ENCODE measurements at places on chromosomes 3 and 15.

DNA sequence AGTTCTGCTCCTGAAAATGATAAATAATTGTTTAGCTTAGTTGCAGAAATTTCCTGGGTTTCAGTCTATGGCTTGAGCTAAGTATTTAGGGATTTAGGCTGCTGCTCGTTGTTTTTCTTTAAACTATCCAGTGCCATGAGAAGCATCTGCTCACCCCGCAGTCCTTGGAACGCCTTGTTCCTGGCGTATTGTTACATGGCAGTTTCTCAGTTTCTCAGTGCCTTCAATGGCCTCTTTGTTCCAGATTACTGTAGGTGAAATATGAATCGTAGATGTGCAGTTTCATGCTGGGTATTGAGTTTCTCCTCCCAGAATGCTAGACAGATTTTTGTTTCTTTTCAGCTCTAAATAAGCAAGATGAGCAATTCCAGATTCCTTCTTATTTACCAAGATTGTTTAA is 269.5 kb upstream of the GBE1 start:
- no peak for DNase-seq

DNA sequence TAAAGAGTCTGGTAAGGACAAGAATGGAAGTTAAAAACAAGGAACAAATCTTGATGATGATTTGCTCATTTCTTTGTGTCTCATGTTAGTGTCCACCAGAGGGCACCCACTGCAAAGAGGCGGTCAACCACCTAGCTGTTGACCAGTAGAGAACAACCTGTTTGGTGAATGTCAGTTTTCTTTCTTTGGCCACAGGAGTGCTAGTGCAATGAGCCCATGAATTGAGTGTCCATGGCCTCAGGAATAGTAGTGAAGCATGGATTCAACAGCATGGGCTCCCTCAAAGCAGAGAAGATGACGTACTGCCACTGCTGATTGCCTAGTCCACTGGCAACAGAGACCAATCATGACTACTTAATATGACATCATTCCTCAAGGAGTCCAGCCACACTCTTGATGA is 10.7 kb upstream of the CNTN6 start:
- no peak for DNase-seq

GRCh38 chr15:51837792-51838251 is 8.4 kb downstream of the TMOD3 start:
- no peak for DNase-seq

GRCh38 chr3:31981206-31982181 is at the start of the genes OSBPL10 and ZNF860:
OSBPL10 (minus strand) TSS chr3:31981262; CDS start chr3:31981179, 83 bp downstream.
ZNF860 (plus strand) TSS chr3:31981750; CDS start chr3:31989080, 7,330 bp downstream.
- DNase-seq: peak; percentile 77

DNA sequence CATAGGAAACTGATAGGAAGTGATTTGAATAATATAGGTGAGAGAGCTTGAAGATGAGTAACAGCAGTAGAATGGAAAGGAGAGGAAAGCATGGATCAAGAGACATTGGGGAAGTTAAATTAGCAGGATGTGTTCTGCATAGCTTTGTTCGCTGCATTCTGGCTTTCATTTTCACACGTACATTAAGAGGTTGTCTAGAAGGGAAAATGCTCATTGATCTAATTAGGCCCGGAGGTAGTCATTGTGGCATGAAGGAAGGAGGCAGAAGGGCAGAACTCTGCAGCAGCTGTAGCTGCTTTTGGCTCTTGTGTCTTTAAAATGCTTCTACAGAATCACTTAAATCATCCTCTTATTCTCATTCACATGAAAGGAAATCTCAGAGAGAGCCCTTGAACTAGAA is 40.3 kb downstream of the KCNAB1 start:
- no peak for DNase-seq

DNA sequence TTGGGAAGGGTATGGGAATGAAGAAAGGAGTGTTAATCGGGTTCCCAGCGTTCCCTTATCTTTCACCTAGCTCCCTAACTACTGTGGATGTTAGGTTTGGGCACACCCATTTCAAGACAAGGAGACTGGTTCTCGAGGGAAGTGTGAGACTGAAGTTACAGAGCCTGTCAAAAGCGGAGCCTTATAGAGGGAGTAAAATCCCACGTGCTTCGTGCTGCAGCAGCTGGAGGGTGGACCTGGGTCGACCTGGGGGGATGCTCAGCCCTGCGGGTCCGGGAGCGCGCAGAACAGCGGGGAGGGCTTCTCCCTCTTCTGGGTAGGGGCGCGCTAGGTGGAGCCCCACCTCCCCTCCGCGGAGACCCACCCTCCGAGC is 314 bp upstream of the TMED3 start:
- no peak for DNase-seq

DNA sequence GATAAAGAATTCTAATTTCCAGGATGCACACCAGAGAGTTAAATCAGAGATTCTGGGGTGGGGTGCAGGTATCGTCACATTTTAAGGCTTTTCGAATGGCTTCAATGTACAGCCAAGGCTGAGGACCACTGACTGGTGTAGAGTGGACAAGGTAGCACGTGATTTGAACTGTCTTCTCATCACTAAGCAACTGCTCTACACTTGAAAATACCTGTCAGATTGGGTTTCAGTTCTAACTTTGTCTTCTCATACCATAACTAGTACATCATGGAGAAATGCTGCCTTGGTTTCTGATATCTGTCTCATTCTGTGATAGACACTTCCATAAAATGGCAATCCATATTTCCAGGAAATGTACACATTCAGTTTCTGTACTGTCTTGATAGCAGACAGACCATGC is 58.0 kb upstream of the MRPL3 start:
- no peak for DNase-seq

- DNase-seq: no peak
Measured at GRCh38 chr15:68787609-68788263, 33.0 kb downstream of the ANP32A start.

GRCh38 chr3:53862241-53862640 is 15.9 kb downstream of the IL17RB start:
- DNase-seq: no peak

All from type B pancreatic cell (in vitro differentiated cells).